Lower leg skin (tissue), 4 donors: ENCODE measurements at places on chromosomes 3 and 15. TPM values are rescaled to one million over a fixed set of nuclear protein-coding genes. Genes with fewer than 3 reads are reported as not detected.

The HDGFL3 gene
- 12.4 TPM for total RNA-seq

The GOLGA6L7 gene
- not detected for total RNA-seq

The ATP2B2 gene
- total RNA-seq = 0.12 TPM

The SLC38A3 gene
- not detected for total RNA-seq

The CCDC71 gene
- 35.1 TPM for total RNA-seq

The ROPN1 gene
- total RNA-seq = not detected

The HAPLN3 gene
- 7.0 TPM for total RNA-seq

The FBXW12 gene
- total RNA-seq = not detected
